ENCODE measurements at places on chromosomes 12 and 14.

- DNase-seq, result no peak
Measured at GRCh38 chr14:23725980-23726710, 90.0 kb downstream of the DHRS2 start.

DNA sequence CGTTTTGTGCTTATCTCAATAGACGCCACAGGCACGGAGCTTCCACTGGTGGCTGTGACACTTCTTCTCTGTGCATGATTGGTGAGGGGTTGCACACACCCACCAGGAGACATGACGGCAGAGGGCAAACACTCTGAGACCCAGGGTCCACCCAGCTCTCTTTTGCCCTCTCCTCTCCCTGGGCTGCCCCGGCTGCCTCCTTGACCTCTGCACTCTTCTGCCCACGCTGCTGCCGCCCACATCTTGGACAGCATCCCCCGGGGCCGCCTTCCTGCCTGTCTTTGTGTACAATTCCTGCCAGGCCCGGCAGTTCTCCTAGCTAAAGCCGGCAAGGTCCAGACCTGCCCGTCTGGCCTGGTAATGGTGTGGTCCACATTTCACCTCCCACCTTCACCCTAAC, 44.7 kb downstream of the DPF3 start:
- no peak for DNase-seq

DNA sequence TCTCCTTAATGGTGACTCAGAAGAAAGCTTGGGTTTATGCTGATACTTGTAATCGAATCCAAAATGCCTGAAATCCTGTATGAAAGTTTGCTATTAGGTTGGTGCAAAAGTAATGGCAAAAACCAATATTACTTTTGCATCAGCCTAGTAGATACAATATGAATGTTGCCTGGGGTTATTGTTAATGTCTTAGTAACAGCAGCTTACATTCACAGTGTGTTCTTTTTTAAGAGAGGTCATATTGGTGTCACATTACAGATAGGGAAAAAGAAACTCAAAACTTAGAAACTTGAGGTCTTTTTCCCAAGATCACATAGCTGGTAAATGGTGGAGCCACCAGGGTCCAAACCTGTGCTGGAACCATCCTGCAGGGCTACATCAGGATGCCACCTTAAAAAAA, 25.2 kb downstream of the SRGAP1 start:
- DNase-seq, result no peak

- no peak for DNase-seq
Measured at GRCh38 chr12:1855241-1855640, 34.9 kb downstream of the LRTM2 start.

DNA sequence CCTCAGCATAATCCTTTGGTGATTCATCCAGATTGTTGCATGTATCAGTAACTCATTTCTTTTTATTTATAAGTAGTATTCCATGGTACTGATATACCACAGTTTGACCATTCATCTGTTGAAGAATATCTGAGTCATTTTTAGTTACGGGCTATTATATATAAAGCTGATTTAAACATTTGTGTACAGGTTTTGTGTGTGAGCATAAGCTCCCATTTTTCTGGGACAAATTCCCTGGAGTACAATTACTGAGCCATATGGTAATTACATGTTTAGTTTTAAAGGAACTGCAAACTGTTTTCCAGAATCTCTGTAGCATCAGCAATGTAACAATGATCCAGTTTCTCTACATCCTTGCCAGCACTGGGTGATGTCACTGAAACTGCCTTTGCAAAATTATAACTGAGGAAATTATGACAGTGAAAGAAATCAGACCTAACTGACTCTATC, 236.2 kb upstream of the KRR1 start:
- DNase-seq, result no peak

GRCh38 chr14:90645842-90646443, 170.3 kb downstream of the TTC7B start:
- no peak for DNase-seq

GRCh38 chr12:70459786-70460185, 93.7 kb downstream of the KCNMB4 start:
- no peak for DNase-seq

GRCh38 chr12:12797794-12798152, 12.3 kb downstream of the APOLD1 start:
- DNase-seq, result no peak

DNA sequence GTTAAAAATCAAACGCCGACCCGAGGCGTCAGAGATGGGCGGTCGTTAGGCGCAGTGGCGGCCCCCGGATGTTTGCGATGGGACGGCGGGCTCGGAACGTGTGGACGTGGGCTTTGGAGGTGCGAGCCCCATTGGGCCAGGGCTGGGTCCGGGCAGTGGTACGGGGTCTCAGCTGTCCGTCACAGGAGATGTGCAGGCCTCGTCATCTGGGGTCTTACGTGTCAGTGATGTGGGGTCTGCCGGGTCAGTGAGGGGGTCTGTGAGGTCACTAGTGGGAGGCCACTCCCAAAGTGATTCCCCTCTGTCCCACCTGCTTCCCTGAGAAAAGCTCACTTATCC, 21.6 kb upstream of the CHFR start:
- DNase-seq, result no peak

DNA sequence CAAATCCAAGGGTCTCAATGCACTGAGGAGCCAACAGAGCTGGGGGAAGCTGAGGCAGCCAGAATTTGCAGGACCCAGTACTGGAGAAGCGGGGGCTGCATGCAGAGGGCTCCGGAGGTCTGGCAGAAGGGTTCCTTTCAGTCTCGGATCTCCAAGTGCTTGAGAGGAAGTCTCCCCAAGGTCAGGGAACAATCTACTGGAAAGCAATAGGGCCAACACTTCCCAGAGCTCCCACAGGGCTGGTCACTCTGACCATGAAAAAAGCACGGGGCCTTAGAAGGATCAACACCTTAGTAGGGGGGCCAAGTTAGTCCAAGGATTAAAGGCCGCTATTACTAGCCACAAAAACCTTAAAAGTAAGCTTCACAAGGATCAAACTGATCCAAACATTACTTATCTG, 31.7 kb downstream of the SPPL3 start:
- no peak for DNase-seq

DNA sequence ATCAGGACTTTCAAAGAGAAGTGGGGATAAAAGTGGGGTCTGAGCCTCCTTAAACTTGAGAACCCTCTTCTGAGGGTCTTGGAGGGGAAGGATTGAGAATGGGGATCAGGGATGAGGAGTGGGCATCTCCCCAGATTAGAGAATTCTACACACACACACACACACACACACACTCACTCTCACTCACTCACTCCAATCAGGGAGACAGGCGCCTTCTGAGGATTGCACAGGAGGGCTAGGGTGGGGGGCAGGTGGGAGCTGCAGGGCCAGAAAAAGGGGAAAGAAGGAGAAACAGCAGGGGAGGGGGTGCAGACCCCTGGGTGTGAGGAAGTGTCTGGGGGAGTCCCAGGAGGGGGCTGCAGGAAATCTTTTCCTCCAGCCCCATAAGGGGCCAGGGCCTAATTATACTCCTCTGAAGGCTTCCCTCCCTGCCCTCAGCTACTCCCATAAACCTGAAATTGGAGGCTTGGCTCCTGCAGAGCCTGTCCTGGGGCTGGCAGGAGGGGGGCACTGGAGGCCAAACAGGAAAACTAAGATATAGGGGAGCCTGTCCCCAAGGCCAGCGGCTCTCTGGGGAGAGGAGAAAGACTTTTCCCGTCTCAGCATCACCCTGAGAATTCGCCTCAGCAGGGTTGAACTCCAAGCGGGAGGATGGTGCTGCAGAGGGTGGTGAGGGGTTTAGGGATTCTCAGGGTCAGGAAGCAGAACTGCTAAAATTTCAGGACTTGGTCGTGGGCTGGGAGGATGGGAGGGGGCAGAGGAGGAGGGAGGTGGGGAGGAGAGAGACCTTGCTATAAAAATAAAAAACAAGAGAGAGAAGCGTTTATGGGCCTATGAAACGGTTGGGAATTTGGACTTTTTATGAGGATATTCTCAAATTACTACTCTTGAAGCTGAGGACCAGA, 1.6 kb downstream of the HOXC9 start:
- DNase-seq, result no peak

DNA sequence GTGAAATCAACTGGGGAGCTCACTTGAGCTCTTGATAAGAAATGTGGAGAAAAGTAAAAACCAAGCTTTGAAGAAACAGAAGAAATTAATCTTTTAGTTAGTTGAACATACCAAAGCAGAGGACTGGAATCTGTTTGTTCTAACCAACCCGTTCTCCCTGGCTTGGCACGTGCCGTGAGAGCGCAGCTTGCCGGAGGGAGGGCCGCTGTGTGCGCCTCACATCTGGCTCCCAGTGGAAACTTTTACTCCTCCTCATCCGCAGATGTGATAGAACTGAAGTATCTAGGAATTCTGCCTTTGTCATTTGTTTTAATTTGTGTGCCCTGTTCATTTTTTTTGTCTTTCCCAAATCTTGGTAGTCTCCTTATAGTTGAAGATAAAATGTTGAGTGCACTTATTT, 64.9 kb downstream of the DDX51 start:
- no peak for DNase-seq

- DNase-seq, result no peak
Measured at GRCh38 chr14:105066240-105067071, 1.2 kb upstream of the GPR132 start.

DNA sequence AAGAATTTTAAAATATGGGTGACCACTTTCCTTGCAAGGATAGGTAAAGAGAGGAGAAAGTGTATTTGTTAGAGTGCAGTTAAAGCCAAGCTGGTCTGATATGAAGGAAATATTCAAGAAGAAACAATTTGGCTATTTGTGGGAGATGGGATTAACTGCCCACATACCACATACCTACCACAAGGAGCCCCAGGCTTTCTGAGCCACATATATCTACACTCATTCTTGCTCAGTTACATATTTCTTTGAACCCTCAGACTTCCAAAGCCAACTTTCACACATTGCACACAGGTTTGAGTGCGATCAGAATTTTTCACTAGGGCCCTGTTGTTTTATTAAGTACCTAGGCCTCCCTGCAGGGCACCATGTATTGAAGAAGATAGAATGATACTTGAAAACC, 330.2 kb downstream of the ZFP36L1 start:
- DNase-seq, result no peak

GRCh38 chr14:28157887-28158791, 608.4 kb upstream of the FOXG1 start:
- DNase-seq, result no peak

- peak; percentile 51 for DNase-seq
Measured at GRCh38 chr14:106844608-106845285, 1318.4 kb downstream of the TMEM121 start.

DNA sequence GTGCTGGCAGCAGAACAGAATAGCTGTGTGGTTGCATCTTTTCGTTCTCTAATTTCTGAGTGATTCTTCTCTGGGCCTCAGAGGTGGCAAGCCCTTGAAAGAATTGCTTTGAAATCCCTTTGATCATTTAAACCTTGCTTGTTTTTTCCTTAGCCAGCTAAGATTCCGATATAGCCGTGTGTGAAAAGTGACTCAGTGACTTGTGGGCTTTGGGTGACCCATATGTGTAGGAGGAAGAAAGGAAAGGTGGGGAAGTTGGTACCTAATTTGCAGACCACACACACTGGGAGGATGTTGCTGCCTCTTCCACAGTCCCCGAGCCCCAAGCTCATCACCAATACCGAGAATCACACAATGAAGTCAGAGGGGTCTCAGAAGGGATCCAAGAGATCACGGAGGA, 18.8 kb downstream of the SLC24A4 start:
- DNase-seq, result no peak

DNA sequence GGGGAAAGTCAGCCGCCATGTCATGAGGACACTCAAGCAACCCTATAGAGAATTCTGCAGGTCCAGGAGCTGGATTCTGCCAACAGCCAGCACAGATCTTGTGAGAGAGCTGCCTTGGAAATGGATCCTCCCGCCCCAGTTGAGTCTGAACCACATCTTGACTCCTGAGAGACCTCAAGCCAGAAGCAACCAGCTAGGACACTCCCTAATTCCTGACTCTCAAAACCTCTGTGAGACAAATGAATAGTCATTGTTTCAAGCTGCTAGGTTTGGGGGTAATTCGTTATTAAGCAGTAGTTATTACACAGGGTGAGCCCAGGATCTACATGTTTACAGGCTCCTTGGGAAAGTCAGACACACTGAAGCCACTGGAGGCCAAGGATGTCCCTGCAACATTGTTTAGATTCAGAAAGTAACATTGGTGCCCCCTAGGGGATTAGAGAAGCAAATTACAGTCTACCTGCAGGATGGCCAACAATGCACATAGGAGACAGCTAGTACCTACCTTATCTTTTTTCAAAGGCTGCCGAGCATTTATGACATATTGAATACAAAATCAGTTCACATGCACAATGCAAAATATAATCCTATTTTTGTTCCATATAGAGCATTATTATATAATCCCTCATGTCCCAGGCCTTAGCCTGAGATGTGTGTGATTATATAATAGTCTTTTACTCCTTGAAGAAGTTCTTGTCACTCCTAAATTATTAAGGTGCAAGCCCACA, 57.9 kb upstream of the FICD start:
- DNase-seq, result no peak

DNA sequence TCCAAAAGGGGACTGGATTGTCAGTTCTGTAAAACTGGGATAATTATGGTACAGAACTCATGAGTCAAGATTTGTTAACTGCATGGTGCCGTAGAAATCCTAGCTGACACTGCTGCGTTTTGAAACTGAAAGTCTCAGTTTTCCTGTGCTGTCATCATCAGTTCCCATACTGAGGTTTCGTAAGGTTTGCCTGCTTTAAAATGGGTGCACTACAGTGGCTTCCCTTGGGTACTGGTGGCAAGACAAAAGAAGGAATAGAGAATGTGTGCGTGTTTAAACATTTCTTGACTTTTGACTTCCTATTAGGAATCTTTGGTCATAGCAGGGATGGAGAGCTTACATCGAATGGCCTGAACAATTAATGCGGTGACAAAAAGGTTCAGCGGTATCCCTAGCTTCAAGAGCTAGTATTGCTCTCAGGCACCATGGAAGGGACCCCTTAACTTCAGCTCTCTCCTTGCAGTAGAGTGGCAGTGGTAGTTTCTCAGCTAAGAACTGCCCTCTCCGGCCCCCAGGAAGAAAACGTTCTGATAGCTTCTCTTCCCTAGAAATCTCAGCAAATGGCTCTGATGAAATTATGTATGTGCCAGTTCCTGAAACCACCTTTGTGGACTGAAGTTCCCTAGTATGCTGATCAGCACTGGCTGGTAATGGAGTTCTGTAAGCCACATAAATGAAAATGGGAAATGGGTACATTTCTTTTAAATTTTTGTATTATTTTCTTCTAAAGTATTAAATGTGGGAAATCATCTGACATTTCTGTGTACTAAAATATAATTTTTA, 28.9 kb downstream of the ANO6 start:
- DNase-seq, result no peak

Measured in central memory CD8-positive, alpha-beta T cell (primary cell).